ENCODE measurements at places on chromosomes 7 and 10.
A peak's percentile ranks its signal among the peaks of the same experiment; 100 is the strongest.

GRCh38 chr10:124542336-124542735 lies 80.7 kb downstream of the LHPP start:
- DNase-seq, result no peak

DNA sequence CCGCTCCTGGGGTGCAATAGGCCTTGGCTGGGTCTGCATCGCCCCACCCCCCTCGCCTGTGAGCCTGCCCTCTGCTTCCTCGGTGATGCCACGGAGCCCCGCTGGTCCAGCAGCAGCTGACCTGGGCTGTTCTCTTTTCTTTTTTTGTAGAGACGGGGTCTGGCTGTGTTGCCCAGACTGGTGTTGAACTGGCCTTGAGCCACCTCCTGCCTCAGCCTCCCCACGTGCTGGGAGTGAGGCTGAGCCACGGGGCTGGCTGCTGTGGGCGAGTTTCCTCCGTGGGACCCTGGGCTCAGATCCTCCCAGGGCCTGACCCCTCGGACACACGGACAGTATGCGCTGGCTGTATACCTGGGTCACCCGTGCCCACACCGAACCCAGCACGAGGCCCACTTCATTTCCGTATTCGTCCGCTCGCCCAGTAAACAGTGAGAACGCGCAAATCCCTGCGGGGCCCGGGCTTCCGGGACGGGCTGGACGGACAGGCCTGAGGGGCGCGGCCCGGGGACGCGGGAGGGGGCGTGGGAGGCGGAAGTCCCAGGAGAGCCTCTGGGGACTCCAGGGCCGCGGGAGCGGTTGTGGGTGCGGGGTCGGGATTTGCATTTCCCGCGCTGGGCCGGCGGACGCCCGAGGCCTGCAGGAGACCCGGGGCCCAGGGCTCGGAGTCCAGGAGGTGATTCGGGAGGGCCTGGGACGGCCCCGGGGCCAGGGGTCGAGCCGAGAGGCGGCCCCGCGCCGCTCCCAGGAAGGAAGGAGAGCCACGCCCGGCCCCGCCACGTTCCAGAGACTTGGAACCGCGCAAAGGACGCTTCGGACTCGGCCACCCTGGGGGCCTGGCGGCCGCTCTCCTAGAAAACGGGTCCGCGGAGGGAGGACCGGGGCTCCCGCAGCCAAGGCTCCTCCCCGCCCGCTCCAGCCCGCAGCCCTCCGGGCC lies 57.7 kb upstream of the DNAJB6 start:
- DNase-seq, result peak; percentile 65

- no peak for DNase-seq
These were observed 41.8 kb upstream of the ELN start for GRCh38 chr7:73986158-73986631.

DNA sequence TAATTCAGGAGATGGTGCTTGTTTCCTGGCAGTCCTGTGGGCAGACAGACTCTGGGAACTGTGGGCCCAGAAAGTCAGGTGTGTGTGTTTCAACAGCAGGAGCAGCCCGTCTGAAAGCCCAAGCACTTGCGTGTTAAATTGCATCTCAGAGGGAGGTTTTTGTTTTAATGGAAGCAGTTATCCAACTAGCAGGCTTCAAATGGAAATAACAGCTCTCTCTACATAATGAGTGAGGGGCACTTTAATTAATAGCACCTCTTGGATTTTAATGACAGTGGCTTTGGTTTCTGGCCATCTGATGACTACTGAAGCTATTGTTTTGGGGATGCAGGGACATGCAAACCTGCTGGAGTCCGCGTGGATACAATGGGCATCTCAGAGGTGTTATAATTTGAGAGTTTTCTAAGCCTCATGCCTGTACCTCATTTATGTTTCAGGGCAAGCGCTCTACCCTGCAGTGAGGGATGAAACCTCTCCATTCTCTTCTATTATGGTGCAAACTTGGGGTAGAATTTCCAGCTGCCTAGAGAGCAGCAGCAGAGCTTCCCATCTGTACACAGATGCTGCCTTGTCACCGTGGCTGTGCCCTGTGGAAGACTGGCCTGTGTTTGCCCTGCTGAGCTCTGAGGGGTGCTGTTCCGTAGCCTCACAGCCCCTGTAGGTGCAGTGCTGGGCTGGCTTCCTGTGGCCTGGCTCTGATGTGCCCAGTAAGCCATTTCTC lies 206.6 kb upstream of the GPR26 start:
- DNase-seq, result no peak

DNA sequence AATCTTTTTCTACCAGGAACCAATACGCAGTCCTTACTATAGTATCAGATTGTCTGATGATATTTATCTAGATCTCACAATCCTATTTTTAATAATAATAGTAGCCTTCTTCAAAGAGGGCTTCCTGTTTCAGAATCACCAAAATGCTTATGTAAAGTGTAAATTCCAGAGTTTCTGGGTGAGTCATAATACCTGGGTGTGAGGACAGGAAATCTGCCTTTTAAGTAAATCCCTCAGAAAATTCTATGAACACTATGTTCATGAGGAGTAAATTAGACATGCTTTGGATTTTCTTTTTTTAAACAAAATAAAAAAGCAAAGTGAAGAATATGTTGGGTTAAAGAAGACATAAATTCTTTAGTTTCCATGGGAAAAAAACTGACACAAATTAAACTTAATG lies 20.5 kb downstream of the DKK1 start:
- DNase-seq, result no peak

DNA sequence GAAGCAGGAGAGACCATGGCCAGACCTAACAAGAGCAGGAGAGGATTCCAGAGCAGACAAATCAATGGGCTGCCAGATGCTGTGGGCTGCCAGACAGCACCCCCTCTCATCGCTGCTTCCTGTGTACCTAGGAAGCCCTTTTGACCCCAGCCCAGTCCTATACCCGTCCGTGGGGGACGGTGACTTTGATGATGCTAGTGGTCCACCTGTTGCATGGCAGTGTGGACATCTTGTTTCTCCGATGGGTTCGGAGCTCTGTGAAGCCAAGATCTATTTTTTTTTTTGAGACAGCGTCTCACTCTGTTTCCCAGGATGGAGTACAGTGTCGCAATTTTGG lies 18.2 kb upstream of the GDI2 start:
- no peak for DNase-seq

DNA sequence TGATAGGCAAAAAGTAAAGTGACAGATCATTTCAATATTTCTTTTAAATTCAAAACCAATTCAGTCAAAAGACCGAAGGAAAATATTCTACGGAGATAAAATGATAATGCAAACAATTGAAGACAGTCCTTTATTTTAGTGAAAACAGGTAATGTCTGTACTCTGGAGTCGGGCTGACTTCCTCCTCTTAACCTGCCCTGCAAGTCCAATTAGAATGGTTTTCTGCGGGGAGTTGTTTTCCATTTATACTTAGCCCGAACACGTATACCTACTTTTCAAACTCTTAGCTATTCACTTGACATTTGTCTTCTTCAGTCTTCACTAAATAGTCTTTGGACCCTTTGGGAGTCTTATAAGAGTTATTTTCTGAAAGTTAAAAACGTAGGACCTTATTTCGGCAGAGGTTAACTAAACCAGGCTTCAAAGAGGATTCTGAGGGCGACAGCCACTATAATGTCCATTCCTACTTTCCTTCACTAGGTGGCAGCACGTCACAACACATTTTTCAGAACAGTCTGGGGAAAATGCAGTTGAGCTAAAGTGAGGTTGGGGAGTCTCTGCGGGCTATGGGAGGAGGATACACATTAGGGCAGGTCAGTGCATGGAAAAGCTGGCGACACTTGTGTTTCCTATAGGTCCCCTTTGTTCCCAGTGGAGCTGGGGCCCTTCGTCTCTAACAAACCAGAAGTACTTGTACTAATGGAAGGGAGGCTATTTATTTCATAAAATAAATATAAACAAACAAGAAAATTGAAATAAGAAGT lies 472.0 kb downstream of the KCNMA1 start:
- peak; percentile 74 for DNase-seq

DNA sequence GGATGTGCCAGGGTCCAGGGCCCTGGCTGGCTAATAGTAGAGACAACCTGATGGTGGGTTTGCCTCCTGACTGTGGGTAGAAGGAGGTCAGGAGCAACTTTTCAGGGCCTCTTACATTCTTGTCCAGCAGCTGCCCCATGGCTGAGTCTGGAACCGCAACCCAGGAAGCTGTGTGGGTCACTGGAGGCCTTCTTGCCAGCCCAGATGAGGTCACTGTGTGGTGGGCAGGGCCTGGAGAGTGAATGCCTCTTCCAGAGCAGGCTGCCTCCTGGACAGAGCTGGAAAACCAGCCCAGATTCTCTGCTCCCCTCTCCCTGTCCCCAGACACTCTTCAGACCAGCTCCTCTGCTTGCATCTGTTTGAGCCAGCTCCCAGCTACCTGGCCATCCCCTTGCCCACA lies 43.5 kb upstream of the LEP start:
- DNase-seq, result no peak
